ENCODE measurements at places on chromosomes 1 and 21.

- no peak for DNase-seq
These were observed 4.1 kb upstream of the GJB3 start for GRCh38 chr1:34776911-34777310.

GRCh38 chr1:171506525-171507304 lies 21.4 kb downstream of the PRRC2C start:
- no peak for DNase-seq

GRCh38 chr1:10646347-10646861 lies 150.0 kb downstream of the CASZ1 start:
- no peak for DNase-seq

DNA sequence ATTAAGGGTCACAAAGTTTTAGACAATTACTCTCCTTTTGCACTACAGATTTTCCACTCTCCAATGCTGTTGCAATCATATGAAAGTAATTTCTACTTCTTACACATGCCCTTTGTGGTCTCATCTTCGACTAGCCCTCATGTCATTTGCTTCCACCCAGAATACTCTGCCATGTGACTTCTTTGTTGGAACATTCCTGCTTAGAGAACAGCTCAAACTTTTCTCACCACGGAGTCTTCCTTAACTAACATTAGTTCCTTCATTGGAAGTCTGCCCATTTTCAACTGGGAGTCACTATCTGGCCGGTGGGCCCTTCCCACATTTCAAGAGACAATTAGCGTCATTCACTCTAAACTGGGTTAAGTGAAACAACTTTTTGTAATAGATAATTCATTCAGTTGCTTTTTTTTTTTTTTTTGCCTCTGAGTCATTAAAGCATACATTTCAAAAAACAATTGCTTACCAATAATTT lies 142.6 kb upstream of the PALMD start:
- no peak for DNase-seq

DNA sequence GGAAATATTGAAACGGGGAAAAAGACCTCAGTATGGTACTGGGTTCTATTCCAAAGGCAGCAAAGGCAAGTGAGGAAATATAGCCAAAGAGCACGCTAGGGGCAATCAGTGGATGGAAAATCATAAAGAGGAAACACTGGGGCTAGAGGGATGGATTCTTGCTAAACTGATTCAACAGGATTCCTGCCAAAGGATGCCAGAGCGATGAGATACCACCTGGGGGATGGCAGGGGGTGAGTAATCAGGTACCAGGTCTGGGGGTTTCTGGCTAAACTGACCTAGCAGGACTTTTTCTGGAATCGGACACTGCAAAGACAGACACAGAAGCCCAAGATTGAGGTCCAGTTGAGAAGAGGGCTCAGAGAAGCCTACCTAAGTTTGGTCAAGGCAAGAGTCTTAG lies 6.7 kb downstream of the CHI3L2 start:
- DNase-seq, result no peak

DNA sequence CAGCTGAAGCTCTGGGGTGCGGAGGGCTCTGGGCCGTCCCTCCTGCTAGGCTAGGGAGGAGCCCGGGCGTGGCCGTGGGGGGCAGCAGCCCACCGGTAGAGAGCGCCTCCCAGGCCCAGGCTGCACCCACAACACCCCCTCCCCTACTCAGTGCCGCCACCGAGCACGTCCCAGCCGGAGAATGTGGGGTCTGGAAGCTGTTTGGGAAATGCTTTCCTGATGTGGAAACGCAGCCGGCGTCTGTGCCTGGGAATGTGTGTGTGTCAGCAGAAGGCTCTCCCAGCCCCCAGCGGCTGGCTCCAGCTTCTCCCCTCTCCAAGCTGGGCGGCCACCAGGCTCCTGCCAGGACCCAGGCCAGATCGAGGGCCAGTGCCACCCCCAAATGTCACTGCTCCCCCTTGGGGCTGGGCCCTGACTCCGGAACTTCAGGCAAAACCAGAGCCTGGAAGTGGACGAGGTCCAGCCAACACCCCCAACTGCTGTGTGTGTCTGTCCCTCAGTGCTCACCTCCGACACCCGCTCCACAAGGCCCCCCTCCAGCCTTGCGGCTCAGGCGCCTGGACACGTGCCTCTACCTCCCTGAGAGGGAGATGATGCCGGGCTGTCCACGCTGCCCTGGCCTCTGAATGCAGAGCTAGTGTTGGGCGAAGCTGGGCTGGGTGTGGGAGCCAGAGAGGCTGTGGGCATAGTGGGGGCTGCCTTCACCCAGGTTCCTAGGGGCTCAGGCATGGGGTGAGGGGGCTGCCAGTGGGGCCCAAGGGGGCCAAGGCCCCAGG lies 74.7 kb downstream of the MEGF6 start:
- DNase-seq, result no peak

GRCh38 chr1:160837558-160838205 lies 25.0 kb downstream of the CD244 start:
- peak; percentile 67 for DNase-seq

DNA sequence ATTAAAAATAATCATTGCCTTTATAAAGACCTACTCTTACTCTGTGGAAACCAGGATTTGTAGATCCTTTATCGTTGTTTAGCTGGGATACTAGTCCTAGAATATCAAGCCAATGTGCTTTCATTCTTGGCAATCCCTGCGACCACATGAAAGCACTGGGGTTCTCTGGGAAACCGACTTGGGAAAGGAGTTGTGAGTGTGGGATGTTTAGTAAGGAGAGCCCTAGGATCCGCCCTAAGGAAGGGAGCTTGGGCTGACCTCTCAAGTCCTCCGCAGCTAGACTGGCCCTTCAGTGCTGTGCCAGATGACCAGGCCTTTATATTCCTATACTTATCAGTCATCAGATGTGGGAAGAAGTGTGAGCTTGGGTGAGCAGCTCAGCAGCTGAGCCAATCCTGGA lies 5.2 kb upstream of the KRTAP19-8 start:
- DNase-seq, result no peak

DNA sequence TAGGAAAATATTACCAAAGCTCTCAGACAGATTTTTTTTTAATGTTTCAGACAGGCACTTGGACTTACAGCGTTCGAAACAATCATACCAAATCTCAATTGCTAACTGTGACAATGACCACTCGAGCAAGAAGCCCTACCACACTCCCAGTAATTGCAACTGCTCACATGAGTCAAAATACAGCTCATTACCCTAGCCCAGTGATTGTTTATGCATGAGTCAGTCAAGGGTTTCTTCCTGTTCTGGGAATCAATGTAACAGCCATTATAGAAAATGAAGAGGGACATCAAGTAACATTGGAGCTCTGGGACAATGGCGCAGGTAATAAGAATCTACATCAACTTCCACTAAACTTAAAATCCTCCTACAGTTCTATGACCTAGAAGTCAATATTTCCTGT lies 56.1 kb upstream of the SH3GLB1 start:
- DNase-seq, result no peak

Data from stimulated activated CD4-positive, alpha-beta T cell treated with anti-CD3 and anti-CD28 coated beads, Interleukin-15, amount 100 ng/mL, for 1 hour (primary cell).